ENCODE measurements at places on chromosomes 3 and 15.

GRCh38 chr15:87118435-87118834 lies 1038.8 kb downstream of the AGBL1 start:
- no peak for DNase-seq

DNA sequence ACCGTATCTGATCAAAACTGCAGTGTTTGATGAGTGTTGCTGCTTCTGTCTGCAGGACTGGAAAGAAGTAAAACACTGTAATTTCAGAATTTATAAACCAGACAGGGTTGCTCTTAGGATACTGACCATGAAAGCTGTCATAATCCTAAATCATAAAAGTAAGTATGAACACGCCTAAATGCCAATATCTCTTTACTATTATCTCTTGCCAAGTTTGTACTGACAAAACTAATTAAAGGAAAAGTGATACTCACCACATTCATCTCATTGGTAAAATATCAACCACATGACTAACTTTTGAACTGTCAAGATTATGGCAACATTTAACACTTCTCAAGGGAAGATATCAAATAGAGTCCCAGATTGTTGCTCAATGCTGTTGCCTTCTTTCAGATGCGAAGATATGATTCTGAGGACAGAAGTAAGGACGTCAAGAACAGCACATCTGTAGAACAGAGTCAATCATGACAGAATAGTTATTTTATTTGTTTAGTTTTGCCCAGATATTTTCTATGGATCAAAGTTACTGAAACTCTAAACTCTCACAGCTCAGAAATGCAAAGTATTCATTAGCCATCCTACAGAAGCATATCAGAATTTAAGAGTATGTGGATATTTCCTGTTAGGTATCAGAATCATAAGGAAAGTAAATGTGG lies 61.4 kb upstream of the COL8A1 start:
- DNase-seq: no peak

GRCh38 chr15:65655026-65655425 lies 33.3 kb downstream of the SLC24A1 start:
- DNase-seq: no peak

DNA sequence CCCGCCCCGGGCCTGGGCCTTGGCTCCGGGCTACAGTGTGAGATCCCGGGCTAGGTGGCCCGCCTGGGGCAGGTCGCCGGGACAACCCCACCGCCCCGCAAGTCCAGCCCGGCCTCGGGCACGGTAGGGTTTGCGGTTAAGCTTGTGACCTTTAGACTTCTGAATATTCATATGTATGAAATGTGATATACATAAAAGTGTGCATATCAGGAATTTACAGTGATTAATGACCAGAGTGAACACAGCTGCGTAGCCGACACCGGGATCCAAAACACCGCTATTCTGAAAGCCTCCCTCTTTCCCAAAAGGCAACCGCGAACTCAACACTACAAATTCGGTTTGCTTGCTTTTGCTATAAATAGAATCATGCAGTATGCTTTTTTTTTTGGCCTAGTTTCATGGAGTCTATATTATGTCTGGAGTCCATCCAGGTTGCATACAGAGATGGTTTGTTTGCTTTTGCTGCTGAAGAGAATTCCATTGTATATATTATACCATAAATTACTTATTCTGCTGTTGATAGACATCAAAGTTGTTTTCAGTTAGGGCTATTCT lies 636 bp upstream of the SNRPA1 start:
- DNase-seq: no peak

DNA sequence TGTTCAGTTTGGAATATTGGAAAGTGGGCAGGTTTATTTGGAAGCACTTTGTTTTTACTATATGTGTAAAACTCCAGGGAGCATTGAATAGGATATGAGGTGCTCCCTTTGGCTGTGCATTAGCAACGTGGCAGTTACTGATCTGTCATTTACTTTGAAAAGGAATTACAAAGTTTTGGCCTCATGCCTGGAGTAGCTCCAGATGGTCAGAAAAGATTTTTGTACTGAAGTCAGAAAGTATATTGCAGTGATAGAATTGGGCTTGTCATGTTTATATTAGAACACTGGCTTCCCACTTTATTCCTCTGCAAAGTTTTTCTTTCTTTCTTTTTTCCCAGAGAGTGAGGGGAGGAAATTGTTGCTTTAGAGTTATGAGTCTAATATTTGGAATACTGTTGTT lies 26.1 kb downstream of the FNDC3B start:
- DNase-seq: no peak

- no peak for DNase-seq
Observed at GRCh38 chr3:133210656-133211055, 172.5 kb downstream of the TMEM108 start.

GRCh38 chr3:164723396-164723795 lies 354.9 kb downstream of the SI start:
- DNase-seq: no peak

GRCh38 chr3:31639828-31640227 lies 107.1 kb downstream of the STT3B start:
- no peak for DNase-seq

GRCh38 chr3:11050666-11051323 lies 58.2 kb downstream of the SLC6A1 start:
- DNase-seq: no peak

- no peak for DNase-seq
Observed at GRCh38 chr3:122772827-122773226, 20.8 kb downstream of the HSPBAP1 start.

DNA sequence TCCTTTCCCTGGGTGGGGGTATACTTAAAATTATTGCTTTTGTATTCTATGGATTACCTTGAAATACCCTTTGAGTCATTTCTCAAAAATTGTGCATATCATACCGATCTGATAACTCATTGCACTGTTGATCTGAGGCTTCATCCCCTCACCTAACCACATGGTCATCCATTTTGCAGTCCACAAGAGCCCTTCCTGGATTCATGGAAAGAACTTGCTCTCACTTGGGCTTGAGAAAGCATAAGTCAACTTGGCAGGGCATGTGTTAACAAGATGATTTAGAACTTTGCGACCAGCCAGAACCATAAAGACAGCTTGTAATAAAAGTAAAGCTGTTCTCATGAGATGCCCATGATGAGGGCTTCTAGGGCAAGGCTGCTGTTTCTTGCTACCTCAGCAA lies 22.2 kb downstream of the MME start:
- DNase-seq: no peak

DNA sequence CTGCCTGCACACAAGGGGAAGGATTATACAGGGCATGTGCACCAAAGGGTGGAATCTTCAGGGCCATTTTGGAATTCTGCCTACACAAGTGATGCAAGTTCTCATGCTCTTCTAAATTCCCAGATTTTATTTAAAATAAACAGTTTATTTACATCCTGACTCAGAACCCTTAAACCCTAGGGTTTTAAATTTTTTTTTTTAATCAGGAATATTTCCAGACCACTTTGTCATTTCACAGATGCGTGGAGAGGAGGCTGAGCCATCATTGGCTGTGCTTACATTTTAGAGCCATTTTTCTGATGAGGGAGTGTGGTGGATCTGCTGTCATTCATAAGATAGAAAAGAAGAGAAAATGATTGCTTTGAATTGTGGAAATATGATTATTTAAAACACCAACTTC lies 65.2 kb upstream of the MNS1 start:
- DNase-seq: no peak

- no peak for DNase-seq
Observed at GRCh38 chr3:113717818-113718217, 21.4 kb upstream of the USF3 start.

DNA sequence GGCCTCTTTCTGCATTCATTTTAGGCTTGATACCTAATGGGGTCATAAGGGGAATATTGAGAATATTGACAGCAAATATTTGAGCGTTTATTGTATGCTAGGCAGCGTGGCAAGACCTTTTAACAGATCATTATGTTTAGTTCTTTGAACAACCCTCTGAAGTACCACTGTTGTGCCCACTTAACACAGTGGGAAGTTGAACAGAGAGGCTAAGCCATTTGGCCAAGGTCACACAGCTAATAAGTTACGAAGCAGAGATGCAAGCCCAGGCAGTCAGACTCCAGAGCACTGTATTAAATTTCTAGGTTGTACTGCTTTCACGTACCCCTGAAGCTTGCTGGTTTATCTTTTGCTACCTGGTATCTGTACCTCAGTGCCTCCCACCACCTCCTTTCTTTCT lies 1.1 kb downstream of the RAB7A start:
- no peak for DNase-seq

DNA sequence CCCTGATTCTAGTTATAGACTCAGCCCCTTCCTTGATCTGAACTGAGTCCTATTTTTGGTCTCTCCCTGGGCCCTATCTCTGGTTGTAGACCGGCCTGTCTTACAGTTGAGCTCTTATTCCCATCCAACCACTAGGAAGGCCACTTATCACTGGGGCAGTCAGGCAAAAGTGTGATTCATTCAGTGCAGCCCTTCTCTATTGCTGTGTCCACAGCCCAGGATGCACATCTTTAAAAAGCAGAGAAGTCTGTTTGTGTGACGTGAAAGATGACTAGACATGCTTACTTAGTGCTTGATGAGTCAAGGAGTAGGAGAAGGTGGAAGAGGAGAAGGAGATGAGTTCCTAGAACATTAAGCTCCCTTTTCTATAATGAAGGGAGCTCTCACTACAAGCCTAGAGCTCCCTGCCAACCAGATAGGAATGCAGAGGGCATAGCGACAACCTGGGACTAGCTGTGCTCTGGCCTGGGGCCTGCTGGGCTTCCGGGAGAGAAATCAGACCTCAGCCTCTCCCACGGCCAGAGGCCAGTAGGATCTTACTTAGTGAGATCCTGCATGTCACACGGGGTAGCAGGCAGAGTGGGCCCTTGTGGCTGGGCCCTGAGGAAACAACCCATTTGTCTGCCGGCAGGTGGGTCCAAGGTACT lies 25.7 kb downstream of the INSYN1 start:
- DNase-seq: no peak

GRCh38 chr3:46675843-46676567 lies 17.5 kb downstream of the ALS2CL start:
- DNase-seq: no peak

DNA sequence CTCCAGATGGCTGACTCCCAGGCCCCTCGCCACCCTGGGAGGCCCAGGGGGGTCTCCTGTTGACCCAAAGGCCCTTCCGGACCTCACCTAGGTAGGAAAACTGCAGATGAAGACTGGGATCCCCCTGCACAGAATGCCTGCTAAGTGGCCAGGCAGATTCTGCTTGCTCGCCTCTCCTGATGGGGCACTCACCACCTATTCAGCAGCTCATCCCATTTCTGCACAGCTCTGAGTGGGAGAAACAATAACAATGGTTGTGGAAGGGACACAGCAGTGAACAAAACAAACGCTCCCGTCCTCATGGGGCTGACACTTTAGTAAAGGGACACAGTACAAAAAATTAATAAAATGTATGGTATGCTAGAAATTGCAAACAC lies 24.9 kb upstream of the FGD5 start:
- no peak for DNase-seq

GRCh38 chr3:181872887-181873286 lies 161.2 kb downstream of the SOX2 start:
- DNase-seq: no peak

- no peak for DNase-seq
Observed at GRCh38 chr15:64105113-64105704, 9.4 kb downstream of the SNX1 start.

- DNase-seq: no peak
Observed at GRCh38 chr15:80816936-80817335, 37.8 kb downstream of the CEMIP start.

DNA sequence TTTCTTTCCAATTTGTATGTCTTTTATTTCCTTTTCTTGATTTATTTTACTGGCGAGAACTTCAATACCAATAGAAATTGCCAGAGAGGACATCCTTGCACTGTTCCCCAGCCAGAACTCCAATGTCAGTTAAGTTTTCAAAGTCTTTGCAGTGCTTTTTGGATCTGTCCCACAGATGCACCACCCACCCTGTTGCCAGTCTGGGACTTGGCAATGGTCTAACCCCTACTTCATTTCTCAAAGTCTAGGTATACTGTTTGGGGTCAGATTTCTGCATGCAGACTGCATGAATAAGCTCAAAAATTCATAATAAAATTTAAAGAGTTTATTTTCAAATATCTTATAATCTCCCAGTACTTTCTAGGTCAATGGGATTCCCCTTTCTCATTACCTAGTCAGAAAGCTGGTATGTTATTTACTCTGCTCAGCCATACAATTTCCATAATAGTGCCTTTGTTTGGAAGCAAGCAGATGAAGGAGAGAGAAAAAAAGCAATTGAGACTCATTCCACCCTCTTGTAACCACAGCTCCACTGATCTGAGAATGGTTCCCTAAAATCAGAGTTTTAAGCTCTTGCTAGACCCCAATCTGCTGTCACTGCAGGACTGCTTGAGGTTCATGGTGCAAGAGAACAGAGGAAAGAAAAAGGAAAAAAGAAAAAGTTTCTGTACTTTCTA lies 125.9 kb upstream of the PLXND1 start:
- no peak for DNase-seq

- no peak for DNase-seq
Observed at GRCh38 chr15:75223688-75224087, 22.0 kb downstream of the C15orf39 start.

GRCh38 chr3:136193278-136194054 lies 2.7 kb downstream of the MSL2 start:
- no peak for DNase-seq

GRCh38 chr15:59722476-59722875 lies 33.4 kb upstream of the BNIP2 start:
- DNase-seq: no peak

GRCh38 chr15:80920271-80920699 lies 69.3 kb downstream of the MESD start:
- no peak for DNase-seq

- DNase-seq: no peak
Observed at GRCh38 chr3:182812123-182812522, 18.8 kb downstream of the ATP11B start.

- DNase-seq: no peak
Observed at GRCh38 chr3:150286390-150287147, 121.5 kb upstream of the TSC22D2 start.

DNA sequence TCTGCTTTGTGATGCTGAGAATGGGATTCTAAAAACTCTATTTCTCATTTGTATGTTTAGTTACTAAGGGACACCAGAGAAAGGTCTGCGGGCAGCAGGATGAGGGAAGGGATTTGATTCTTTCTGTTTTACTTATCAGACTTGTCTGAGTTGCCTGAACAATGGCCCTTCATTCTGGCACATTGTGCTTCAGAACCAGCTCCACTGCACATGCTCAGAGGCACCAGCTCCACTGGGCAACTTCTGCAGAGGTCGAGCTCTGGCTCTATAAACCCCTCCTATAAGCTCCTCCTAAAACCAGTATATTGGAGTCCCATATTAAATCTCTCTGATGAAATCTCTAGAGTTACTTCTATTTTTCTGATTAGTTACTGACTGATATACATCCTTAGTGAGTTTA lies 453.2 kb upstream of the CDIN1 start:
- no peak for DNase-seq

DNA sequence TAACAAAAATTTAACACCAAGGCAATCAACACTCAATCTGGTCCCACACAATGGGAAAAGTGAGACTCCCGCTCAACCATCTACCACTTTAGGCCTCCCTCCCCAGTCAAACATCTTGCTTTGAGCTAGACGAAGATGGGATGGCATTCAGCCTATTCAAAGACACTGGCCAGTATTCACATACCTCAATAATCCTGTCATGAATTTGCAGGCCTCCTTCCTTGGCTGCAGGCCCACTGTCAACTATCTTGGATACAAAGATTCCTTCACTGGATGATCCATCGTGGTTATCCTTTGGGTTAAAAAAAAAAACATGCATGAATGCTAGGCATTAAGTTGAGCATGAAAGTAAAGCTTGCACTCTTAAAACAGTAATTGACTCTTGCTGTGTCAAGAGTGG lies 22.6 kb downstream of the PDZRN3 start:
- DNase-seq: no peak

Data from T-helper 22 cell (primary cell).